ENCODE measurements at places on chromosomes 2 and 18. TPM values are rescaled to one million over a fixed set of nuclear protein-coding genes. Genes with fewer than 3 reads are reported as not detected.
A peak's percentile ranks its signal among the peaks of the same experiment; 100 is the strongest.

DNA sequence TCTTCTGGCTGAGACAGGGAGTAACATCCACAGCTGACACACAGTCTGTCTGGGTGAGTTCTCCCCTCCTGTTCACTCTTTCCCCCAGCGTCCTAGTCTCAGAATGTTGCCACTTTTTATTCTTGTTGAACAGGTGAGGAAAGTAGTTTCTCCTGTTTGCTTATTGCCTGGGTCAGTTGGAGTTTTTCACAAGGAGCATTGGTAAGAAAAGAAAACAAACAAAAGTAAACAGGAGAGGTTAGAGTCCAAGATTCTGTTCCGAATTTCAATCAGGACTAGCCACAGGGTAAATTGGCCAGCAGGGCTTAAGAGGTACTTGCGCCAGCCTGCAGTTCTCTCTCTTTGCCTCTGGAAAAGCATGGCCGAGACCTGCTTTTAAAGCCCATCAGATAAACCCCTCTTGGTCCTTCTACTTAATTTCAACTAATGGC lies 255.0 kb upstream of the EPAS1 start:
- DNase-seq: no peak

- no peak for DNase-seq
These were observed 42.7 kb downstream of the MAP3K20 start for GRCh38 chr2:173118395-173118794.

- DNase-seq: no peak
These were observed 3.1 kb upstream of the TXNL4A start for GRCh38 chr18:79991494-79991893.

DNA sequence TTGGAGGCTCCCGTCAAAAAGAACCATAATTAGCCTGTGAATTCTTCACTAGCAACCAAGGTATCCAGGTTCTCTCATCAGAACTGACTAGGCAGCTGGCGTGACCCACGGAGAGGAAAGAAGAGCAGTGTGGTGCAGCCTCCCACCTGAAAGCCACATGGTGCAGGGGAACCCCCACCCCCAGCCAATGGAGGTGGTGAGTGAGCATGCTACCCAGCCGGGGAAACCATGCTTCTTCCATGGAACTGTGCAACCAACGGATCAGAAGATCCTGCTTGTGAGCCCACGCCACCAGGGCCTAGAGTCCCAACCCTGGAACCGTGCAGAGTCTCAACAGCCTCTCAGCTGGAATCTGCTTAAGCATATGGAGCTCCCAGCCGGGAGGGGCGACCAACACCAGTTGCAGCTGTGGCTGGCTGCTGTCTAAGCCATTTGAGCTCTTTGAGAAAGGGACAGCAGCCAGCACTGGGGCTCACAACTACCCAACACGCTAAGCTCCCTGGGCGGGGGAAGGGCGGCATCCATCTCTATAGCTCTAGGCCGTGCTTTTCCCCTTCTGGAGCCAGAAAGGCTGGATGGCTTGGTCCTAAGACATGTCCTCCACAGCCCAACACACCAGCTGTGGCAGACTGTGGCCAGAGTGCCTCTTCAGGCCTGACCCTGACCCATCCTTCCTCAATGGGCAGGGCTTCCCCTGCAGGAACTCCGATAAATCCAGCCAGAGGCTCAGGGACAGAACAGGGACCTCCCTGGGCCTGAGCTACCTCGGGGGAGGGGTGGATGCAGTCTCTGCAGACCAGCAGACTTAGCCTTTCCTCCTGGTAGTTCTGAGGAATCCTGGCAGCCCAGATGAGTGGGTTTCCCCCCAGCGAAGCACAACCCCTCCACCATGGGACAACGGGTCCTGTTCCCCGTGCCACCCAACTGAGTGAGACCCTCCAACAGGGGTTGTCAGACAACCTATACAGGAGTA lies 151.4 kb upstream of the NXPH2 start:
- DNase-seq: no peak

DNA sequence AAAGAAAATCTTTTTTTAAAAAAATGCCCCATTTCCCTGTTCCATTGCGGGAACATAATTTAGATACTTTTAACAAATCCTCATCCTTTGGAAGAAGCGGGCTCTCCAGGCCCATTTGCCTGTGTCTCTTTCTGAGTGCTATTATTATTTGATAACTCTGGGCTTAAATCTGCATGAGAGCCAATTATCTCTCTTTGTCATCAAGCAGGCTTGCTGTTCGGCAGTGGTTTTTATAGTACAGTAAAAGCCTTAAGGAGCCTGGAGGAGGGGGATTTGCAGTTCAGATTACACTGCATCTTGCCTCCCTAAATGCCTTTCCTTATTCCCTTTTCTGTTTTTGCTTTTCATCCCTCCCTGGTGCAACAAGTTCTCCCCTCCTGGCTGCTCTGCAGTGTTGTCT lies 50.6 kb downstream of the CELF4 start:
- no peak for DNase-seq

DNA sequence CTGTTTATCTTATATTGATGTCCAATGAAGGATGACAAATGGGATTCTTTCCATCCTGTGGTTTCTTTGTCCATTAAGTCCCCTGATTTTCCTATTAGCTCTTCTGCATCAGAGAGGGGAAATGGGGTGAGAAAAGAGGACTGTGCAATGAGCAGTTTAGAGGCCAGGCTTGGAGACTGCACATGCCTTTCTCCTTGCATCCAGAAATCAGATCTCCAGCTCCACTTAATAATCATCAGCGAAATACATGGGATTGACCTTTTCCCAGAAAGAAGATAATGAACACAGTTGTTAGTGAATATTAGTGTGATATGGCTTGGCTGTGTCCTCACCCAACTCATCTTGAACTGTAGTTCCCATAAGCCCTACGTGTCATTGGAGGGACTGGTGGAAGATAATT lies 697.4 kb downstream of the CBLN2 start:
- no peak for DNase-seq

GRCh38 chr2:225536036-225536435 lies 136.5 kb downstream of the NYAP2 start:
- no peak for DNase-seq

- DNase-seq: no peak
These were observed 7.7 kb downstream of the ZSCAN30 start for GRCh38 chr18:35282353-35282752.

- DNase-seq: no peak
These were observed 46.0 kb downstream of the CYP27C1 start for GRCh38 chr2:127174136-127174535.

- DNase-seq: peak; percentile 60
These were observed 262.6 kb upstream of the HS6ST1 start for GRCh38 chr2:128580988-128581848.

DNA sequence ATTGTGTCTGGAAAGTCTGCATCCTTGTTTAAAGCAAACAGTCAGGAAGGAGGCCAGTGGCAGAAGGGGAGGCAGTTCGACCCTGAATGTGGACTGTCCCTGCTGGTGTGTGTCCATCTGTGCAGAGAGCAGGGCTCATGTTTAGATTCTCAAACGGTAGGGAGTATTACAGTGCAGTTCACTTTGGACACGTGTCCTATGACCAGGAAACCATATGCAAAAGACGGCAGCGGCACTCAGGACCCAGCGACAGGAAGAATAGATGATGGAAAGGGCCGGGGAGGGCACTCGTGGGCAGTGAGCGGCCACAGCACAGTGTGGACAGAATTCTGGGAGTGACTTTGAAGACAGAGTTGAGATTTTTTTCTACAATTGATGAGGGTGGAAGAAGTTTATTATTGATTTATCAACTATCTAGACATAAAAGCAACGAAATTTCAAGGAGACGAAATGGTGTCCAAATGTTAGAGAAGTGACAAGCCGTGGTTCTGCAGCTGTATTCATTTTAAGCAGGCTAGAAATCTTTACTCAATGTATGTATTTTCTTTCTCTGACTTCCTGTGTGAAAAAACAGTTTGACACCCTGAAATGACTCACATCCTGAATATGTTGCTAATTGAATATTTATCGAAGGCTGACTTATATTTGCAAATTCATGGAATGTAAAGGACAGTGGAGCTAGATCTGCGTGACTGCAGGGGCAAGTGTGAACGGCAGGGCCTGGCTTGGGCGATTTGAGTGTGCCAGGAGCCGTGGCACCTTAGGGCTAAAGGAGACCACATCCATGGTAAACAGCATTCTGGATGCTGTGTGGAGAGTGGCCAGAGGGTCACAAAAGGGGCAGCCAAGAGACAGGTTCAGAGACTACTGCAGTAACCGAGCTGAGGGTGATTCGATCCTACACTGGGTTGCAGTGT lies 214.2 kb downstream of the PTGR3 start:
- DNase-seq: no peak

GRCh38 chr2:145197944-145198343 lies 678.0 kb upstream of the ZEB2 start:
- no peak for DNase-seq

DNA sequence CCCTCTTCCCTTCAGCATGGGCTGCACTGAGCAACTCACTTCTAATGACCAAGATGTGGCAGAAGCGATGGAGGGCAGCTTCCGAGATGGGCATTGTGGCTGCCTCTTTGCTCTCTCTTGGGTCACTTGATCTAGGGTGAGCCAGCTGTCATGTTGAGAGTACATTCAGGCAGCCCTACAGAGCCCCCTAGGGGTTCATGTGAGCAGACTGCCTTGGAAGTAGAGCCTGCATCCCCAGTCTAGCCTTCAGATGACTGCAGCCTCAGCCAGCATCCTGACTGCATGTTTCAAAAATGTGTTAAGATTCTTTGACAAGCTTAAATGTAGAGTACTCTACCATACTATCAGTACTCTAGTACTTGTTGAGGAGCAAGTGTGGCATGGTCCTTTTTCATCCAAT lies 143.9 kb downstream of the NCK2 start:
- DNase-seq: no peak

- DNase-seq: no peak
These were observed 33.3 kb upstream of the LGALSL start for GRCh38 chr2:64420677-64421076.

DNA sequence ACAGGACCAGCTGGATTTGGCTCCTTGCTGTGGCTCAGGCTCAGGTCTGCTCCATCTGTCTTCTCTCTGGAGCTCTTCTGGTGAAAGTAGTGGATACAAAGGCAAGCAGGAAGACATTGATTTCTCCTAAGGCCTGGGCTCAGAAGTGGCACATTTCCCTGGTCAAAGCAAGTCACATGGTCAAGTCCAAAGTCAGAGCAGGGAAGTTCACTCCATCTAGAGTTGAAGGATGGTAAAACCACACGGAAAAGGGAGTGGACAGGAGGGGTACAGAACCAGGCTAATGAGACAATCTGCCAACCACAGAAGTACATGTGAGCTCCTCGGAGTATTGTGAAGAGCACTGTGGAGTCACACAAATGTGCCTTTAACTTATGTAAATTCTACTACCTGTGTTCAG lies 66.1 kb downstream of the MARCO start:
- no peak for DNase-seq

DNA sequence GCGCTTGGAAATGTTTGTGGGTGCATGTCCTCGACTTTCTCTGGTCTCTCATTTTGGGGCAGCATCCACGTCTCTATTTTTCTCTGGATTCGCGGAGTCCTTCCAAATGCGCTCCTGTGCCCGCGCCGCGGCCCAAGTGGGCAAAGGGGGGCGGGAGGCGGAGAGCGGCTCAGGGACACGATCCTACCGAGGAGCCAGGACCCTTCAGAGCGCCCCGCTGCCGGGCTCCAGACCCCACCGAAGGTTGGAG lies 990 bp downstream of the EPAS1 start:
- no peak for DNase-seq

DNA sequence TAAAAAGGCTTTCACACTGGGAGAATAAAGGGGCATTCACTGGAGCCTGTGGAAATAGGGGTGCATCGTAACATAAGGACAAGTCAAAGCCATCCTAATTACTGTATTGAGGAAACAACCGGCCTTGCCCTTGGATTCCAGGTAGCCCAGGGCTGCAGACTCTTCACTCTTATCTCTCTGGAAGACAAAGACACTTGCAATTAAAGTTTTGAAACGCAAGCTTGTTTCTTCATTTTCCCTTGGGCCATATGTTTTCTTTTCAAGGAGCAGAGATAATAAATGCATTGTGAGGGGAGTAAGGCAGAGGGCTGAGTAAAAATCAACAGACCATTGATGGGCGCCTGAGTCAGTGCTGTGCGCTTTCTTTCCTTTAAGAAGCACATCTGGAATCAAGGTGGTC lies 11.5 kb downstream of the TNFRSF11A start:
- no peak for DNase-seq

DNA sequence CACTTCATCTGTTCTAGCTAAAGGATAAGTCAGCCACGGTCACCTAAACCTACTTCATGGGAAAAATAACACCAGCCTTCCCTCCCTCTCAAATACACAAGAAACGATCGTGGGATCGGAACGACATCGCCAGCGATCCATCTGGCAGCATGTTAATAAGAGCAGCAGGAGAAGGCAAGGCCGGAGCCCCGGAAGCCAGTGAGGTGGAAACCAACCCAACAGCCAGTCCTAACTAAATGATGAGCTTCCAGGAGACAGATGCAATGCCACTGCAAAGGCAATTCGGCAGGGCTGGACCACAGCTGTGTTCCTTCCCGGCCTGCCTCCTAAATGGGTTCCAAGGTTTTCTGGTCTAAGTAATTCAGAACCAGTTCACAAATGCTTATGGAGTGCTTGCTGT lies 117.5 kb downstream of the TMEM163 start:
- DNase-seq: no peak

- no peak for DNase-seq
These were observed 117.3 kb upstream of the STON1 start for GRCh38 chr2:48412443-48413250.

GRCh38 chr2:10141736-10142639 lies 19.4 kb downstream of the RRM2 start:
- no peak for DNase-seq

GRCh38 chr2:177433402-177433801 lies 40.8 kb downstream of the AGPS start:
- no peak for DNase-seq

Gene GAL3ST2
- total RNA-seq: 0.19 TPM

Gene LYPD1
- total RNA-seq: 33.9 TPM

Gene MOGAT1
- 0.45 TPM for total RNA-seq

Gene PLA2R1
- 3.6 TPM for total RNA-seq

Gene SPC25
- total RNA-seq: 25.2 TPM

Gene CRYBA2
- 179 TPM for total RNA-seq

Gene AOX1
- total RNA-seq: 6.4 TPM

Gene SANBR
- total RNA-seq: 12.6 TPM

All from type B pancreatic cell (in vitro differentiated cells).